ENCODE measurements at places on chromosomes 11 and 22.

DNA sequence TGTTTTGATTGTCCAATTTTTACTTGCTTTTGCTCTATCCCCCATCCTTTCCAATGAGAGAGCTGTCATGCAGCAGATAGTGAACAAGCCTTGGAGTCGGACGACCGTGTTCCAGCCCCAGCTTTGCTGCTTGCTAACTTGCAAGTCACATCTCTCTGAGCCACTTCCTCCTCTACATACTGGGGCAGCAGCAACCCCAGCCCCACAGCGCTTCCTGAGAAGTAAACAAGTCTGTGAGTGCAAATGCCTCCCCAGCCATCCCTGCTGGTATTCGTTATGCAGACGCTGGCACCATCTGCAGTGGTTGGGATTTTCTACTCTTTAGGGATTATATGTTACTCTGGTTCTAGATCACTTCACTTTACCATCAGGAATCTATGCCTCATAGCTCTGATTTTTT lies 35.0 kb downstream of the TPBGL start:
- DNase-seq: no peak

DNA sequence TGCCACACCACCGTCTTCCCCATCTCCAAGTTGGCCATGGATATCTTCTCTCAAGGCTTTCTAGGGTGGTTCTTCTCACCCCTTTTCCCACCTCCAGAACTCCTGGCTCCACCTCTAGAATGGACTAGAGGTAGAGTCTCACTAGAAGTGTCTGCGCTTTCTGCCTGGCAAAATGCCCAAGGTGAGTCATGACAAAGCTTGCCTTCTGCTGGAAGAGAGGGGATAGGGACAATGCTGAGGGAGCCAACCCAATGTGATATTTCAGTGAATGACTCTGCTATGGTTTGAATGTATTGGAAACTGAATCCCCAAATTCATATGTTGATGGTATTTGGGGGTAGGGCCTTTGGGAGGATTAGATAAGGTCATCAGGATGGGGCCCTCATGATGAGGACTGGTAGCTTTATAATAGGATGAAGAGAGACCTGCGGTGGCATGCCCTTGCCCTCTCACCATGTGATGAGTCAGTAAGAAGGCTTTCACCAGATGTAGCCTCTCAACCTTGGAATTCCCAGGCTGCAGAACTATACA lies 4.1 kb upstream of the CD82 start:
- DNase-seq: no peak

DNA sequence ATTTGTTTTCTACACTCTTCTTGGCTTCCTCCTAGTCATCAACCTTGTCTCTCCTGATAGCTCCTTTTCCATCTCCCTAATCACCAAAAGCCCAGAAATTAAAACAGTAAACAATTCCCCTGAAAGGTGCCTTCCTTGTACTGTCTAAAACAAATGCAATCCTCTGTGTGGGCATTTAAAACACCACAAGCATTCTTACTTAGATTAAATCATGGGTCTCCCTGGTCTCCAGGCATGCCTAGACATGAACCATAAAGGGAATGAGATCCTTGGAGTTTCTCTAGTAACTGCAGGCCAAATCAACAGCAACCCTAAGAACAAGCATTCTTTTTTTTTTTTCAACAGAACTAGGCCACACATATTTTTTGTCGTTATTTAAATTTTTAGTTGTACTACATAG lies 1.9 kb downstream of the BTG4 start:
- DNase-seq: no peak

DNA sequence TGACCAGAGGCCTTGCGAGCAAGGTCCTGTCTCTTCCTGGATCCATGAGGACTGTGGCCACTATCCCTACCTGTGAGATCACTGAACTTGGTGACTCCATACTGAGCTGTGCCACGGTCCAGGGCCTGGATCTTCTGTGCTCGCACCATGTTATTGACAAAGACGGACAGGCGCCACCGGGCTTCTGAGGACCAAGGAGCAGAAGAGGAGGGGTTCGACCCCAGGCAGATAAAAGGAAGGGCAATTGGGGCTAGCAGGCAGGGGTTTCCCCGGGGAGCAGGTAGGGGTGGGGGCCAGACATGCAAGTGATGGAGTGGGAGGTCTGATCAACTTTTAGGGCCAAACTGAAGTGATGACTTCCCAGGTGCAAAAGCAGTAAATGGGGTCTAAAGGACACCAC lies 2.2 kb downstream of the CTSF start:
- DNase-seq: no peak

DNA sequence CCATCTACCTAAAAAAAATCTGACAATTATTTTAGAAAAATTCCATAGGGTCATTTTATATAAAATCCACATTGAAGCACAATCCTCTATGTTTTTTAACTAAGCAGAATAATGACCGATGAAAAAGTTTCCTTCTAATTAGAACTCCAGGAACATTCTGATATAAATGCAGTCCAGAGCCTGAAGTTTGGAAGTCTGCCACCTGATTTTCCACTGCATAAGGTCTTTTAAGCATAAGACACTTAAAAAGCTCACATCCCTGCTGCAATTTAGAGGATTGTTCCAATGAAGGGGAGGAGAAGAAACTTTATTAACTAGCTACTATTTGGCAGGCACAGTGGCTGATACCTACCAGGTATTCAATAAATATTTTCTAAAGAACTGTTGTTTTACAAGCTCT lies 570.3 kb upstream of the ANO5 start:
- DNase-seq: no peak

- no peak for DNase-seq
These were observed 170.7 kb upstream of the B3GAT1 start for GRCh38 chr11:134582770-134583095.

DNA sequence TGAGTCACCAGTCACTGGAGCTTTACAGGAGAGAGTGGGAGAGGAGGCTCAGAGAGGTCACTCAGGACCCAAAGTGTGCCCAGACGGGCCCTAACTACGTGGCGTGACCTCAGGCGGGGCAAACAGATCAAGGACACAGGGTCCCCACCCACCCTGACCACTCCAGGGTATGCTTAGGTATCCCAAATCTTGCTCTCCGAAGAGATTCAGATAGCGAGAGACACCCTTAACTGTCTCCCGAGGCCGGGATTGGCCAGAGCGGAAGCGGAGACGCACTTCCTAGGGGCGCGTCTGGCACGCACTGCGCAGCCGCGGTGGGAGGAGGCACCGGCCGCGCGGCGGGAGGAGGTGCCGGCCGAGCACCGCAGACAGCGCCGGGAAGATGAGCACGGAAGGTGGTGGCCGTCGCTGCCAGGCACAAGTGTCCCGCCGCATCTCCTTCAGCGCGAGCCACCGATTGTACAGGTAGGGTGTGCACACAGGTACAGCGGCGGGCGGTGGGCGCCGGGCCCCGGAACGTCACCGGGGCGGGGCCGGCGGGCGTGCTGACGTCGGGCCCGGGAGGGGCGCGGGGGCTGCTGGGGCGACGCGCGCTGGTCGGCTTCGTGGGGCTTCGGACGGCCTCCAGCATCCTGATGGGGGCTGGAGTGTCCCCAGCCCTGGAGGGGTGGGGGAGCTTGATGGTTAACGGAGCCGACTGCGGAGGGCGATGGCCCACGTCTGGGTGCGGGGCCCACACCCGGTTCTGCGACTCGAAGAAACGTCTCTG lies at the start of gene PTS:
Gene PTS (plus strand): TSS at position 367 of the 769 bp plus-strand sequence. CDS start 16 bp downstream, at position 383.
- DNase-seq: peak; percentile 48

GRCh38 chr11:66720223-66720898 lies 8.7 kb downstream of the SPTBN2 start:
- DNase-seq: peak; percentile 68

DNA sequence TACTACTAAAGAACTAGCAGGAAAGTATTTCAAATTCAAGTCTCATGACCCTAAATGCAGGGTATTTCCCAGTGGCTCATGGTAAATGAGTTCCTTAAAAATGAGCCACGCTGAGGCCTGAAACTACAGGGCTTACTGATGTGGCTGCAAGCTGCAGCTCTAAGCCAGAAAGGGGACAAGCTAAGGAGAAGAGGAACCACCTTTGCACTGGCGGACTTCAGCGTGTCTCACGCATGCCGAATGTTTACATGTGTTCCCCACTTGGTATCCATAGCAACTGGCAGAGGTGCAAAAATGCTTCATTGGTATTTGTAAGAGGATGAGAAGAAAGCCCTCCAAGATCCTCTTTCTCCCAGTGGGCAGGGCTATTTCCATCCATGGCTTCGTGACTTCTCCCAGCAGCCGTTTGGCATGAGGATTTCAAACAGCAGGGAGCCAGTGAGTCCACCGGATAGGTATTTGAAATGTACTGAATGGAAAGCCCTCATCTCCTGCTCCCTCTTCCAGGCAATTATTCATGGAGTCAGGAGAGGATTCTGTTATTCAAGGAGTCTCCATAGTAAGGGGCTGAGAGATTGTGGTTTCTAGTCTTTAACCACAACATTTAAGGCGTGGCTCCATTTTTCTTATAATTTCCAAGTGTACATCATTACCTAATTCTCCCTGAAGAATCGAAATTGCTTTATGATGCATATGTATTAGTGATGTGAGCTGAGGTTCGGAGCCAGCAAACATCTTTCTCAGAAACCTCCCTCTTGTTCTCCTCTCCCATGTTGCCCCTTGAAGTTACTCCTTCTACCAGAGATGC lies 55.3 kb upstream of the CD44 start:
- no peak for DNase-seq

DNA sequence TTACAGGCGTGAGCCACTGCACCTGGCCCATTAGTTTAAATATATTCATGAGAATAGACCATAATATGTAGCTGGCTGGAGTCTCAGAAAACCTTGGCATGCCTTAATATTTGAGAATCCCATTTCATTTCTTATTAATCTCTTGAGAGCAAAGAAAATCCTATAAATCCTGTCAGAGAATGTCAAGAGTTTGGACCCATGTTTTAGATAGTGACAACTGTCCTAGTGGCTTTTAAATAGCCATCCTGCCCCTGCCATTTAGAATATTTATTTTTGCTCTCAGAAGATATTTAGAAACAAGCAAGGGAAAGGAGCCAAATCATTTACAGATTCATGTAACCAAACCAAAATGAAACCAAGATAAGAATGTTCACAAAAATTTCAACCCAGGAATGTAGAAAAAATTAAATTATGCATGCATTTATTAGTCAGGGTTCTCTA lies 107.2 kb downstream of the SWAP70 start:
- no peak for DNase-seq

- DNase-seq: peak; percentile 78
These were observed 1.2 kb upstream of the ARHGEF12 start for GRCh38 chr11:120334894-120335462.

GRCh38 chr11:41497974-41498373 lies 38.5 kb upstream of the LRRC4C start:
- DNase-seq: no peak

GRCh38 chr11:121435551-121436511 lies 16.3 kb upstream of the SORL1 start:
- no peak for DNase-seq

- DNase-seq: no peak
These were observed 91.8 kb upstream of the LDLRAD3 start for GRCh38 chr11:35852056-35852455.

GRCh38 chr22:24051568-24051967 lies 40.5 kb downstream of the CABIN1 start:
- no peak for DNase-seq

GRCh38 chr22:23793326-23793725 lies 6.6 kb downstream of the SMARCB1 start:
- no peak for DNase-seq

- no peak for DNase-seq
These were observed 6.2 kb downstream of the FAM227A start for GRCh38 chr22:38649841-38650522.

- no peak for DNase-seq
These were observed 14.6 kb upstream of the FCHSD2 start for GRCh38 chr11:73156686-73157085.

- DNase-seq: no peak
These were observed 39.7 kb upstream of the POU2AF2 start for GRCh38 chr11:111205632-111206385.

GRCh38 chr11:9277176-9277575 lies 12.0 kb upstream of the DENND5A start:
- DNase-seq: no peak

DNA sequence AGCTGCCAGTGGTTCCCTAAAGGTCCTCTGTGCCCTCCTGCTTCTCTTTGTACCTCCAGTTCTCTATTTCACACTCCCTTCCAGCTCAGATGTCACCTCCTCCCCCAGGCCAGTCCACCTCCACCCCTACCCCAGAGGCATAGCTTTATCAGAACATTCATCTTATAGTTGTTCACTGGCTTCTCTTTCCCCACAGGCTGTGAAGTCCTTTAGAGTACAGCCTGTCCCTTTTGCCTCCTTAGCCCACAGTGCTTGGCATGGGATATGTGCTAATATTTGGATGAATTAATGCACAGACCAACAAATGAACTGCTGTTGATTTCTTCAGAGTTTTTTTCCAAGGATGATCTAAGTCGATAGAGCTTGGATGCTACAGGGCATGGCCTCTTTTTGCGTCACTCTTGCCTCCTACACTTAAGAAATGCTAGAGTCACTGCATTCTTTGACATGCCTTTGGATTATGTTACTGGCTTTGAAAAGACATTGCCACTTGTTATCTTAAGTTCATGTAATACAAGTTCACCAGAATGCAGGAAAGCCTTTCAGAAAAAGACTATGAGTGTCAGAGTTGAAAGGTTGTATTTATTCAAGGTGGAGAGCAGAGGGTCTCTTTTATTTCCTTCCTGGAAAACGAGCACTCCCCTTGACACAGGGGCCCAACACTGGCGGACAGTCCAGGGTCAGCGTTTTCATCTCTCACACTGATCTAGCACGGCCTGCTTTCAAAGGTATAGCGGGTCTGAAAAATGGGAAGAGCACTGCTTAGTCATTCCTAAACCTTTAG lies 75.7 kb downstream of the PISD start:
- DNase-seq: no peak

DNA sequence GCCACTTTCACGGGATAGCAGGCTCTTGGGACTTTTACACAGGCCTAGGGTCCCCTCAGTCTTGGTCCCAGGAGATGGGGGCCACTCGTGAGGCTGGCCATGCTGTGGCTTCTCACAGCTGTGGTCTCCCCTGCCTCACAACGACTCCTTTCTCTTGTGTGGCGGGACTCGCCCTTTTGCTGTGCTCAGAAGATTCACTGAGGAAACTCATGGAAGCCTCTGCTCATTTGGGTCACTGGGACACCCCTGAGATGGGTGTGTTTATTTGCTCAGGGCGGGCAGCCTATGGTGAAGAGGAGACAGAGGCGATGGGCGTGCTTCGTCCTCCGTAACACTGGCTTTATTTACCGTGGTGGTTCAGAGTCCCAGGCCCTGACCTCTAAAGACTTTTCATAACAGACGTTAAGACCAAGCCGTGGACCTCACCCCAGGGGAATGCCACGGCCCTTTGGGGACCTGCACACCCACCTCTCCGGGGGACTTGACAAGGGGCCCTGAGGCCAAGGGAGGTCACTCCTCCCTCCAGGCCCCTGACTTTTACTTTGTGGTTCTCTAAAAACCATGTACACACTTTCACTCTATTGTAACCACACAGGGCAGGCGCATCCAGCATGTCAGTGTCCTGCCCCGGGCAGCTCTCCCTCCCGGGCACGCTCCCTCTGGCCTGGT lies 15.5 kb downstream of the TEF start:
- no peak for DNase-seq

DNA sequence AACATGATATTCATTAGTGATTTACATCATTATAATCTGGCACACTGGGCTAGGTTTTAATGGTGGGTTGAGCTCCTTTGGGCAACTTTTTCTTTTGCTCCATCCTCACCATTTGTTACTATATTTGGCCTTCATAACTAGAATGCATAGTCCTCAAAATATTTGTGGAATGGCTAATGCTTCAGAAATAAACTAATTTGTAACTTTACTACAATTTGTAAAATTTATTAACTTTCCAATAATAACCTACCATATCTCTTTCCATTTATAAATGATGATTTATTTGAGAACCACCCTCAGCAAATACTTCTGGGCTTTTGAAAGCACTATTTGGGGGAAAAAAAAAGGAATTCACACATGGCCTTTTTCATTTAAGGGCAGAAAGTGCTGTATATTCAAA lies 79.7 kb downstream of the LARGE2 start:
- no peak for DNase-seq

GRCh38 chr11:30608534-30608933 lies 22.4 kb upstream of the MPPED2 start:
- no peak for DNase-seq
